ENCODE measurements at places on chromosomes 5 and 9. TPM values are rescaled to one million over a fixed set of nuclear protein-coding genes. Genes with fewer than 3 reads are reported as not detected.

Gene CDKN2B-AS1
- not detected for total RNA-seq

Gene TLX3
- total RNA-seq = not detected

Gene PCDHGB5
- total RNA-seq = 1.9 TPM

Gene GABRA1
- total RNA-seq = not detected

Gene PCDHAC1
- 3.0 TPM for total RNA-seq

Gene C5orf58
- total RNA-seq = not detected

Gene F2RL2
- 3.7 TPM for total RNA-seq

Gene DMRTA1
- 0.55 TPM for total RNA-seq

Gene CARD9
- 1.5 TPM for total RNA-seq

Gene TMOD1
- total RNA-seq = 2.4 TPM

Gene SCGB3A2
- not detected for total RNA-seq

Gene HRCT1
- 0.32 TPM for total RNA-seq

Gene SPINK7
- total RNA-seq = not detected

Gene PRSS3
- 18.7 TPM for total RNA-seq

Gene PAM
- 23.7 TPM for total RNA-seq

Gene TRIM14
- total RNA-seq = 13.8 TPM

Gene PGM5
- total RNA-seq = not detected

Gene MRPL50
- 14.0 TPM for total RNA-seq

Gene RASGRF2
- total RNA-seq = 1.6 TPM

Gene SLC2A8
- 15.3 TPM for total RNA-seq

Gene STPG3
- total RNA-seq = not detected

Gene AIF1L
- total RNA-seq = 1.7 TPM

Gene ZNF883
- total RNA-seq = 0.94 TPM

Gene CDH6
- total RNA-seq = 0.22 TPM

Gene CNTNAP3
- 11.0 TPM for total RNA-seq

Gene SPACA9
- 4.9 TPM for total RNA-seq
